Lung (tissue), 17 donors: ENCODE measurements at places on chromosomes 1 and 21. TPM values are rescaled to one million over a fixed set of nuclear protein-coding genes. Genes with fewer than 3 reads are reported as not detected.

SPATA45 gene
- not detected for polyA plus RNA-seq

- DNase-seq = no peak
Measured at GRCh38 chr21:46055863-46056281, 42.0 kb upstream of the COL6A2 start.

- no peak for DNase-seq
Measured at GRCh38 chr1:84721152-84721551, 30.9 kb upstream of the SSX2IP start.

- DNase-seq = peak; percentile 21
Measured at GRCh38 chr1:203630697-203631096, 4.1 kb downstream of the ATP2B4 start.

GRCh38 chr1:93426181-93426580 is 21.7 kb upstream of the FNBP1L start:
- DNase-seq = no peak
